ENCODE measurements at places on chromosomes 2 and 18. TPM values are rescaled to one million over a fixed set of nuclear protein-coding genes. Genes with fewer than 3 reads are reported as not detected.

The KLHL41 gene
- total RNA-seq: 0.72 TPM

The SP110 gene
- total RNA-seq: 4.8 TPM

The TRPM8 gene
- total RNA-seq: 0.20 TPM

The DYSF gene
- 2.3 TPM for total RNA-seq

The TBR1 gene
- total RNA-seq: not detected

The UGT1A10 gene
- total RNA-seq: 0.10 TPM

The GKN1 gene
- total RNA-seq: not detected

The REG3G gene
- total RNA-seq: not detected

The ICA1L gene
- 3.1 TPM for total RNA-seq

The SIX3 gene
- not detected for total RNA-seq

The TMSB10 gene
- total RNA-seq: 6,105 TPM

The PARD3B gene
- 13.6 TPM for total RNA-seq

The PROC gene
- total RNA-seq: 0.26 TPM

The SERPINB12 gene
- not detected for total RNA-seq

The CDK5R2 gene
- not detected for total RNA-seq

The NGEF gene
- 5.7 TPM for total RNA-seq

The LIPT1 gene
- total RNA-seq: 6.0 TPM

The HRH4 gene
- 0.07 TPM for total RNA-seq

The IHH gene
- total RNA-seq: not detected

The C18orf54 gene
- 2.7 TPM for total RNA-seq

The MSTN gene
- total RNA-seq: 0.13 TPM

The FER1L5 gene
- 0.78 TPM for total RNA-seq

The AGXT gene
- not detected for total RNA-seq

The ADCY3 gene
- 115 TPM for total RNA-seq

The CFAP65 gene
- 0.03 TPM for total RNA-seq

The ANKRD30BL gene
- not detected for total RNA-seq

The EIF2AK3 gene
- 32.5 TPM for total RNA-seq

The CIAO1 gene
- total RNA-seq: 91.6 TPM

The SETBP1 gene
- 3.3 TPM for total RNA-seq

The RAX gene
- not detected for total RNA-seq

The EML6 gene
- 1.2 TPM for total RNA-seq

The C2orf66 gene
- 0.59 TPM for total RNA-seq

The NCKAP5 gene
- total RNA-seq: 0.76 TPM

The METTL4 gene
- total RNA-seq: 5.7 TPM

The MYOM1 gene
- 2.5 TPM for total RNA-seq

The VWA3B gene
- not detected for total RNA-seq

The CCDC85A gene
- 0.13 TPM for total RNA-seq

The CXCR1 gene
- total RNA-seq: not detected

The ERICH2 gene
- total RNA-seq: 0.76 TPM

The OSR1 gene
- 11.6 TPM for total RNA-seq

The SCYGR4 gene
- not detected for total RNA-seq

The REG3A gene
- total RNA-seq: not detected

The TRAK2 gene
- 86.6 TPM for total RNA-seq

The PRSS56 gene
- not detected for total RNA-seq

The MC4R gene
- not detected for total RNA-seq

The ESPNL gene
- 2.5 TPM for total RNA-seq

The DCDC2C gene
- total RNA-seq: not detected

The COBLL1 gene
- 16.1 TPM for total RNA-seq

The SLC30A3 gene
- 0.03 TPM for total RNA-seq

The SNRNP27 gene
- 19.4 TPM for total RNA-seq

The CTAGE1 gene
- total RNA-seq: 0.07 TPM

The TNS1 gene
- 297 TPM for total RNA-seq

Data from smooth muscle cell of the pulmonary artery (primary cell).